ENCODE measurements at places on chromosomes 11 and 22. TPM values are rescaled to one million over a fixed set of nuclear protein-coding genes. Genes with fewer than 3 reads are reported as not detected.

Gene GTSE1
- total RNA-seq: 46.3 TPM

Gene MYBPC3
- total RNA-seq: not detected

Gene C22orf42
- total RNA-seq: not detected

Gene PDE2A
- total RNA-seq: not detected

Gene TBX1
- 15.4 TPM for total RNA-seq

Gene ANKRD42
- total RNA-seq: 5.1 TPM

Gene IL18
- not detected for total RNA-seq

Gene OR2AG2
- total RNA-seq: not detected

Gene TSSK2
- total RNA-seq: not detected

Gene NAALADL1
- not detected for total RNA-seq

Gene BLID
- not detected for total RNA-seq

Gene HIC2
- 16.5 TPM for total RNA-seq

Gene SLC37A2
- total RNA-seq: not detected

Gene FGF19
- total RNA-seq: not detected

Gene OR51B4
- total RNA-seq: not detected

Gene GP1BB
- total RNA-seq: 3.2 TPM

Gene ADAMTS8
- not detected for total RNA-seq

Gene EWSR1
- total RNA-seq: 164 TPM

Gene TEX54
- not detected for total RNA-seq

Gene NXPE4
- total RNA-seq: not detected

Gene MMP27
- not detected for total RNA-seq

Gene C11orf86
- total RNA-seq: not detected

Gene FOLR2
- total RNA-seq: not detected

Gene RIMBP3B
- total RNA-seq: 0.34 TPM

Gene EXPH5
- 6.5 TPM for total RNA-seq

Gene KLHL35
- not detected for total RNA-seq

Gene UPB1
- 0.12 TPM for total RNA-seq

Gene OR2D2
- not detected for total RNA-seq

Gene TMA7B
- not detected for total RNA-seq

Gene RAB38
- 0.17 TPM for total RNA-seq

Gene SYCE3
- not detected for total RNA-seq

Gene OR51B2
- total RNA-seq: not detected

Gene TMEM225
- total RNA-seq: not detected

Gene HORMAD2
- 9.0 TPM for total RNA-seq

Gene RNASEH2C
- total RNA-seq: 132 TPM

Gene MAJIN
- total RNA-seq: not detected

Gene TEX12
- total RNA-seq: not detected

Gene JAML
- total RNA-seq: not detected

Gene ZC3H12C
- total RNA-seq: 0.03 TPM

Gene NXPE2
- total RNA-seq: not detected

Gene NEFH
- total RNA-seq: 11.6 TPM

Gene MMP13
- total RNA-seq: not detected

Gene GLB1L2
- 9.8 TPM for total RNA-seq

Gene FBLN1
- 128 TPM for total RNA-seq

Gene PRCP
- total RNA-seq: 49.1 TPM

Gene HSPB2
- 30.6 TPM for total RNA-seq

Measured in G401 (cell line).